ENCODE measurements at places on chromosomes 3 and 15.

DNA sequence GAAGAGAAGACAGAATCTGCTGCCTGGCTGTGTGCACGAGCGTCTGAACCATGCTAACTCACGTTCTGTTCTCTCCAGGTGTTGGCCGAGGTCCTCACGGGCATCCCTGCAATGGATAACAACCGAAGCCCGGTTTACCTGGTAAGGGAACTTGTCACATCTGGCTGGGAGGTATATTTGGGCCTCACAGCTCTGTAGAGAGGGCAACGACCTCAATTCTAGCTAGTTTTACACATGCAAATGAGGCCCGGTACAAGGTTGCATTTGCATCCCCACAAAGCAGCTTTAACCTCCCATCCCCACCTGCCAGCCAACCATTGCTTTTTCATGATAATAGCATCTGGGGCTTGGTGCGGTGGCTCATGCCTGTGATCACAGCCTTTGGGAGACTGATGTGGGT is 22.0 kb upstream of the TATDN2 start:
- no peak for DNase-seq

- DNase-seq, result no peak
Observed at GRCh38 chr15:55819397-55820034, 76.6 kb upstream of the PRTG start.

- no peak for DNase-seq
Observed at GRCh38 chr3:48112813-48113212, 75.4 kb downstream of the CDC25A start.

DNA sequence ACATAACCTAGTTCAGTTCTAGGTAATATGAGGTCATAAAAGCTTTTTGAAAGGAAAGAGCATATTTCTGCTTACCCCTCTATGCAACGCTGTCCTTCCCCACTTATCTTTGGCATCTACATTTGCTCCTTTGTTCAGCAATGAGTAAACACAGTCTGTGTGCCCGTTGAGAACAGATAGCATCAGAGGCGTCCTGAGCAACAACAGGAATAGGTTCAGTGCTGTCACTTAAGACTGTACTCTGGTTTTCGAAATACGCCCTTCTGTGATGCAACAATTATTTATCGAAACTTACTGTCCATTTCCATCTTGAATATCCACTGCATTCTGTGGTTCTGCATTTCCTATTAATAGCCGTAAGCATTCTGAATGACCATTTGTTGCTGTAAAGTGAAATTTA is 84.4 kb downstream of the BTD start:
- DNase-seq, result no peak

GRCh38 chr3:75048650-75049049 is 434.2 kb upstream of the CNTN3 start:
- DNase-seq, result no peak

GRCh38 chr3:26449996-26450395 is 172.6 kb upstream of the LRRC3B start:
- DNase-seq, result no peak

DNA sequence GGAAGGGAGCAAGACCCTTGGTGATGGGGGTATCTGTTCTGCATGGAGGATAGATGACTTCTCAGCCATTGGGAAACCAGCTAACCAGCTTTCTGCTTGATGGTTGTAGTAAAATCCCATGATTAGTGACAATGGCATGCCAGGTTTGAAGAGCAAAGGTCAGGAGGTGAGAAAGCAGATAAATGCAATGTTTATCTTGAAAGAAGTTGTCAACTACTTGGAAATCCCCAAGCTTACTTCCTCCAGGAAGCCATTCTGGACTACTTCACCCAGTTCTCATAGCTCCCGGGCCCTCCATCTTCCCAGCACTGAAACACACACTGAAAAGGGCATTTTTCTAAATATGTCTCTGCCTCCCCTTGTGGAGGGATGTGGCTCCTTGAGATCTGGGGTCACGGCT is 51.3 kb downstream of the SMAD3 start:
- DNase-seq, result no peak

DNA sequence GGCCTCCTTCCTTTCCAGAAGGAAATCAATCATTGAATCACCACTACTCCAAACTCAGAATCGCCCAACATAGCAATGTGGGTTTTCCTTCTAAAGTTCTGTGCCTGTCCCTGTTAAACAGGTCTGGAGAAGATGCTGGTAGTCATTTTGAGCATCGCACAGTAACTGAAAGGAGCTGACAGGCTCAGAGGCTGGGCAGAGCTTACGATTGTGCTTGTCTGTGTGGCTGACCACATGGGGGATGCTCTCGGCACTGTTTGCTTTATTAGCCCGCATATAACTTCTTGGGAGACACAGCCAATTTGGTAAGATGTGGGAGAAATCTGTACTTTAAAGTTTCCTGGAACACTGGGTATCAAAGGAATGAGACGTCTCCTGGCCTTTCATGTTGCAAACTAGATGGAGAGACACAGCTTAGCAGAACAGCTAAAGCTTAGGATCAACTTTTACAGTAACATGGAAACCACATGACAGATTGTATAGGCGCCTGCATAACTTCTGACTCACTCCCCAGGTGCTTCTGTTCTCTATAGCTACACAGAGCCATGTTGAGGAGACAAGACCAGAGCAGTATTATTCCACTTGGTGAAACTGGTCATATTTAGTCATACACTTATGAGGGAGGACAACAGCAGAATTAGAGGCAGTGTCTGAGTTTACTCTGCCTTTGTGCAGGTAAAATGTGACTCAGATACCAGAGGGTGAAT is 374.1 kb downstream of the RORA start:
- no peak for DNase-seq

DNA sequence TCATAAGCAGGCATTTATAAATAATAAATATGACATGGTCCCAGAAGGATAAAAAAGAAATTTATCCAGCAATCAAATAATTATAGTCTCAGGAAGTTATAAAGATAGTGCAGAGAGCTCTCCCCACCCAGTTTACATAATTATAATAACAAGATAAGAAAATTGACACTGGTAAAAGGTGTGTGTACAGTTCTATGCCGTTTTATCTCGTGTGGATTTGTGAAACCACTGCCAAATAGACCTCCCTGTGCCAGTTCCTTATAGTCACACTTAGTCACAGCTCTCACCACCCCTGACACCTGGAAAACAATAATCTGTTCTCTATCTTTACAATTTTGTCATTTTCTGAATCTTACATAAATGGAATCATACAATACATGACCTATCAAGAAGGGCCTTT is 320.1 kb downstream of the KBTBD8 start:
- DNase-seq, result no peak

GRCh38 chr15:88401996-88402656 is 65.1 kb downstream of the MRPL46 start:
- no peak for DNase-seq

GRCh38 chr3:170632780-170633179 is 46.9 kb upstream of the SLC7A14 start:
- no peak for DNase-seq

GRCh38 chr3:30492322-30493192 is 113.8 kb upstream of the TGFBR2 start:
- peak; percentile 59 for DNase-seq

GRCh38 chr3:22895671-22896070 is 307.5 kb upstream of the UBE2E2 start:
- DNase-seq, result no peak

GRCh38 chr3:126433105-126433430 is 38.4 kb downstream of the CFAP100 start:
- DNase-seq, result no peak

- DNase-seq, result no peak
Observed at GRCh38 chr3:8723612-8724011, 10.0 kb upstream of the CAV3 start.

DNA sequence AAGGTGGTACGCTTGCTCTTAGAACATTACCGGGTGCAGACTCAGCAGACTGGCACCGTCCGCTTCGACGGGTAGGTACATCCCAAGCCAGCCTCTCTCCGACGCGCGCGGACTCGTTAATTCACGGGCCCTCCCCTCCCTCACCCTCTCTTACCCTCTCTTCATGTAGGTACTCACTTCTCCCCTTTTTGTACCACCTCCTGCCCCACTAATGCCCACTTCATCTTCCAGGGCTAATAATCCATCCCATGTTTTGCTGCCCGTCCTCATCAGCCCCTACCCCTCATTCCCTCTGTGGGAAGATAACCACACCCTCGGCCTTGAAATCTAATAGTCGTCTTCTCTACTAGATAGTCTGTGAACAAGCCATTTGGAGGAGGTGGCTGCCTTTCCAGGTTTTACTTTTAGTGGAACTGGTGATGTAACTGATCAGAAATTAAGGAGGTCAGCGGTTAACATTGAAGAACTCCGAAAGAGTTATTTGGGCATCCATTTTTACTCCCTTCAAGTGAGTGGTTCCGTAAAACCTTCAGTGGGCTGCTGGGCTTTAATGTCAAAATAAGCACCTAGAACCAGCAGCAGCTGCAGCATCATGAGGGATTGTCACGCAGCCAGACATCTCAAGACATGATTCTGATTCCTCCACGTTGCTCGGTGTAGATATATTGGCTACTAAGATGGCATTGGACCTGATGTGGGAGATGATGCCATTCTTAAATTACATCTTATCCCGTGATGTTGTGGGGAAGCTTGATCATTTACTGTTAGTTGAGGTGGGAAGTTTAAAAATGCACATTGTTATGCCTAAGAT is 1.3 kb downstream of the FEM1B start:
- DNase-seq, result peak; percentile 24

- no peak for DNase-seq
Observed at GRCh38 chr3:17118771-17119170, 234.0 kb downstream of the PLCL2 start.

GRCh38 chr3:196643201-196643749 is 3.8 kb downstream of the NRROS start:
- no peak for DNase-seq

DNA sequence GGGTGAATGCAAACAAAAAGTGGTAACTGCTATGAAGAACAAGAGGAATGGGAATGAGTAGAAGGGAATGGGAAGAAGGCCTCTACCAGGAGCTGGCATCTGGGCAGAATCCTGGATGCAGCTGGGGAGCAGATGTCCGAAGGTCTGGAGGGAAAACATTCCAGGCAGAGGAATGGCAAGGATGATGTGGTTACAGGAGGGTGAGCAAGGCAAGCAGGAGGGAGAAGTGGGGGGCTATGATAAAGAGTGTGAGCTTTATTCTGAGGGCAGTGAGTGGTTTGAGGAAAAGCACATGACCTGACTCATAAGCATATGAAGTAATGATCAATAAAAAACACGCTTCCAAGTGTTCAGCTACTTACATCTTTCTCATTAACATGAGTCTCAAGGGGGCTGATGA is 17.1 kb downstream of the SKIC8 start:
- no peak for DNase-seq

- DNase-seq, result no peak
Observed at GRCh38 chr3:196641333-196642054, 2.0 kb downstream of the NRROS start.

DNA sequence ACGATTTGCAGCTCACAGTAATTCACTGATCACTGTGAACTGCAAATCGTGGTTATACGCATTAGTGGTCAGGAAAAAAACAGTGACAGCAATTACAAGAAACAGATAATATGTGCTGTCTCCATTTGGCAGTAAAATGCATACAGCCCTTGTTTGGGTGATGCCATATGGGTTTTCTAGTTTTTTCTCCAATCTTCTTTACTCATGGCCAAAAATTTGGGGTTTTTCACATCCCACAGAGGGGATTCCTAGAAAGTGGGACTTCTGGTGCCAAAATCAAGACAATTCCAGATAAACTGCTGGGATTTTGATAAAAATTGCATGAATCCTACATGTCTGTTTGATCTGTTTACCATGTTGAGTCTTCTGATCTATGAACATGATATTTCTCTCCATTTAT is 15.6 kb downstream of the NDN start:
- no peak for DNase-seq

- DNase-seq, result no peak
Observed at GRCh38 chr3:25037049-25037547, 391.0 kb upstream of the RARB start.

DNA sequence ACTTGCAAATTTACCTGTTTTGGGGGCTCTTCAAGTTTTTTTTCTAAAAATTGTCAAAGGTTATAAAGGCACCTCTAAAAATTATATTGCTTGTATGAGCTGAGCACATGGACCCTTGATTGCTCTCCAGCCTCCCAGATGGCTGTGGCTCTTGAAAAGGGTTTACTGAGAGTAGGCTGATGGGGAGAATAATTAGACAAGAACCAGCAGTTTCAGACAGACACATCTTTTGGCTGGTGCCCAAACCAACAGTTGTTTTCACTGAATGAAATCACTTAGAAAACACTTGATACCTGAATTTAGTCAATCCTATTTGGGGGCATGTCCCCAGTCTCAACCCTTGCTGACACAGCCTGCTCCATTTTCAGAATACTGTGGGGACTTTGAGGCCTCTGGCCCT is 217.6 kb downstream of the KBTBD8 start:
- DNase-seq, result no peak

DNA sequence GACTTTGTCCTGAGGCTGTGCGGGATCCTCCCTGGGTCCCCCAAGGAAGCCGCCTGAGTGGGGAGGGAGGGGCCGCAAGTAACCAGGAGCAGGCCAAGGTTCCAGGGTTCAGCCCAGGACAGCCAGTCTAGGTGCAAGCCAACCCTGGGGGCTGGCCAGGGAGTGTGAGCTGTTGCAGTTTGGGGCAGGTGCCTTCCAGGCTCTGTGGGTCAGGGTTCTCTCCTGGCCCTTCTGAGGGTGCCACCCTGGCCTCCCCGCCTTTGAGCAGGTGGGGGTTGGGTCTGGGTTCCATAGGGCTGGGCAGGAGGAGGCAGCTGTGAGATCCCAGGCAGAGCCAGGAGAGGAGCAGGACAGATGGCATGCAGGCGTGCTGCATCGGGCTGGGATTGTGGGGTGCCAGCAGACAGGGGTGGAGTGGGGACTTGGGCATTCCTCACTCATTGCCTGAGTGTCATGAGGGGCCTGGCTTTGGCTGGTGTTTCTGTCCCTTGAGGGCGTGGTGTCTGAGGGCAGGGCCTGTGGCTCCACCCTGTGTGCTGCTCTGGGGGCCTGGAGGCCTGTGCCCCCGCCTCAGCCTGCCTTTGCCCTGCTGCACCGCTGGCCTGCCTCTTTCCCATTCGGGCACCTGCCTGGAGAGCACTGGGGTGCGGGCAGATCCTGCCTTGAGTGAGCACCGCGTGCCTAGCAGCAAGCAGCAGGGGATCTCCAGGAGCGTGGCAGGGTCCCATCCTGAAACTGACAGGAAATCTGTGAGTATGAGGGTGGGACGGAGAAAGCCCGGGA is 18.4 kb downstream of the KLF13 start:
- DNase-seq, result no peak

DNA sequence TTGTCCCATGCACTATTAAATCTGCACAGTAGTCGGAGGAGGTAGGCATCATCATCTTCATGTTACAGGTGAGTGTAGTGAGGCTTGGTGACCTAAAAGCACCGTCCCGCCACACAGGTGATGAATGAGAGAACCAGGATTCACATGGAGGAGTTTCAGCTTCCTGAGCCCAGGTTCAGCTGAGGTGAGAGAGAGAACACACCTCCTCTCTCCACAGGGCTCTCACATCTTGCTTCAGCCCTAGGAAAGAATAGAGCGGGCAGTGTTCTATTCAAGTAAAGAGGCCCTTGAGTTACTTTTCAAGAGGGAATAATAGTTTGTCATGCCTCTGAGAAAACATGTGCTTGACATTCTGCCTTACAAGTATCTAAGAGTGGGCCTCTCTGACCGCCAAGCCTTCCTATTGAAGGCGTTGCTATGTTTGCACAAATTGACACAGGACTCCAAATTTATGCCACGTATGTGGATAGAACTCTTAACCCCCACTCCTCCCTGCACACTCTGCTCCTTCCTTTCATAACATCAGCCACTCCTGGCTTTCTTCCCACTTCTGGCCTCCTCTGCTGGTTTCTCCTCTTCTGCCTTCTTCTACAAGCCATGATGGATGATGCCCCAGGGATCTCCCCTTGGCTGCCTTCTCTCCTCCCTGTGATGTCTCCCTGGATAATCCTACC is 138.3 kb upstream of the ABHD17C start:
- peak; percentile 33 for DNase-seq

All from cardiac muscle cell (in vitro differentiated cells and primary cell).